PC-3 (cell line): ENCODE measurements at places on chromosomes 6 and 20. TPM values are rescaled to one million over a fixed set of nuclear protein-coding genes. Genes with fewer than 3 reads are reported as not detected.
A peak's percentile ranks its signal among the peaks of the same experiment; 100 is the strongest.

DNA sequence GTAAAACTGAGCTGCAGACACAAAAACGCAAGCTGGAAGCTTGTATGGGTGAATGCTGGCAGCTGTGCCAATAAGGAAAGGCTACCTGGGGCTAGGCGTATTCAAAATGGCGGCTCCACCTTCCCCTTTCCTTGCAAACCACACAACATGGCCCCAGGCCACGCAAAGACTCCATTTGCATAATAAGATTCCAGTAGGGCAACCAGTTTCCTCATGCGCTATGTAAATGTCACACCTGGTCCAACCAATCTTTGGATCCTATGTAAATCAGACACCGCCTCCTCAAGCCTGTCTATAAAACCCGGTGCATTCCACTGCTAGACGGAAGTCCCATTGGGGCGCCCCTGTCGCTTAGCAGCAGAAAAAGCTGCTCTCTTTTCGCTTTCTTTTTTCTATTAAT, 505.9 kb upstream of the BTBD3 start:
- no peak for DNase-seq

DNA sequence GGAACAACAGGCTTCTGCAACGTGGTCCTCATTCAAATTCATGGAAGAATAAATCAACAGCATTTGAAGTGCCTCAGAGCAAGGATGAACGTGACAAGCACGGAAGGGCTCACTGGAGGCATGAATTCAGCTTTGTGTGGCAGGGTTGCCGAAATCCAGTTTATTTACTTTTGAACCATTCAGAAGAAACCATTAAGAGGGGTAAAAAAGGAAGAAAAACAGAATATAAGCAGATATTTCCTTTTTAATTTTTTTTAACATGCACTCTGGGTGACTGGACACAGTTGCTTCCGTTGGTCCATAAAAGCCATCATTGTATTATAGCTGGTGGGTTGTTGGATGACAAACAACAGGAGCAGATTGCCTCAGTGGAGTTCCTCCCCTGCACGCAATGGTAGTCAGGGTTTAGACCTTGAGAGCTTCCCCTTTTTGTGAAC, 17.3 kb upstream of the SNRPB2 start:
- DNase-seq: no peak

DNA sequence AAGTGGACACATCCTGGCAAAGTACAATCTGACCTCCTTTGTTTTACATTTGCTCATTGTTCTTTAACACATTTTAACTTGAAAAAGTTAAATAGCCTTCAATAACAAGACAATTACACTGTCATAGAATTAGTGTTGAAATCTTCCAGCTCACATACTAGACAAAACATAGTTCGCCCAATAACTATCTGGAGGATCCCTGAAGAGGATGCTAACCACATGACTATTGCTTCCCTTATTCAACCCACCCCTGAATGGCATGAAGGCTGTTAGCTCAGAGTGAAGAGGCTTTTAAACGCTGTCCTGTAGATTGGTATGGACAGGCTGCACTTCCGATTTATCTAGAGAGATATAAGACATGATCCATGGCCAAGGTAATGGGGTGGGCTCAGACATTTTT, 15.0 kb upstream of the DSE start:
- DNase-seq: no peak

DNA sequence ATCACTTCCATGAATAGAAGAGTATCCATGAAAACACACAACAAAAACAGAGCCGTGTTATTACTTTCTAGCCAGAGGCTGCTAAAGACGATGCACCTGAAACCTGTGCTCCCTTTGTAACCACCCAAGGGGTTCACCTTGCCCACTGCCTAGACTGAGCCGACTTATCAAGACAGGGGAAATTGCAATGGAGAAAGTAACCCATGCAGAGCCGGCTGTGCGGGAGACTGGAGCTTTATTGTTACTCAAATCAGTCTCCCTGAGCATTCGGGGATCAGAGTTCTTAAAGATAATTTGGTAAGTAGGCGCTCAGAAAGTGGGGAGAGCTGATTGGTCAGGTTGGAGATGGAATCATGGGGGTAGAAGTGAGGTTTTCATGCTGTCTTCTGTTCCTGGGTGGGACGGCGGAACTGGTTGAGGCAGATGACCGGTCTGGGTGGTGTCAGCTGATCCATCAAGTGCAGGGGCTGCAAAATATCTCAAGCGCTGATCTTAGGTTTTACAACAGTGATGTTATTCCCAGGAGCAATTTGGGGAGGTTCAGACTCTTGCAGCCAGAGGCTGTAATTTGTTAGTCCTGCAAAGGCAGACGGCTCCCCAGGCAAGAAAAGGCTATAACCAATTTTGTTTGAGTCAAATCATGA, 366.6 kb downstream of the PREX1 start:
- no peak for DNase-seq

DNA sequence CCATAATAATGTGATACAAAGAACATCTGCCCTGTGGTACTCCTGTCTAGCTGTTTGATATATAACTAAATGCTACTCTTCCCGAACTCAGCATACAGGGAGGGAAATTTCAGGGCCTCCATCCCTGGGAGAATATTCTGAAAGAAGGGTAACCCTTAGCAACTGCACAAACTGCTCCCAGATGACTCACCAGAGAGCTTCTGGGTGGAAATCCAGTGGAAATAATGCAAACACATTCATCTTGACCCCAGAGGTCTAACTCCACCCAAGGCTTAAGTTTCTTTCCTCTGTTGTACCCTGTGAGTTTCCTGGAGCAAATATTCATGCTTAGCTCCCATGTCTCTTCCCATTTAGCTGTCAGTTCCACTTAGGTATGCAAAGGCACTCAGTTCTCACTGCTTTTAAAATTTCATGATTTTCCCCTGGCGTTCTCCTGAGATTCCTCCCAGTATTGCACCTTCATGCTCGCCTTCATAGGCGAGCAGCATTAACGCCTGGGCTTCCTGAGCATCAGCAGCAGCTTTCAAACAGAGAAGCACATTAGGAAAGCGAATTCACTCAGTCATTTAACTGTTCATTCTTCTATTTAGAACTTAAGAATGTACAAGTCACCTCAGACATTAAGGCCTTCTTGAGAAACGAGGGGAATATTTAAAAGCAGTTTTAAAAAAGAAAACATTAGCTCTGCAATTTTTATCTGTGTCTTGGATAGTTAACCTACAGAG, 43.8 kb upstream of the LAMA4 start:
- peak; percentile 73 for DNase-seq

Gene GNRH2
- 1.6 TPM in 1 of 2 replicates, not detected in the other for total RNA-seq

Gene GPR6
- total RNA-seq: not detected in 2 replicates
